ENCODE measurements at places on chromosomes 11 and 22. TPM values are rescaled to one million over a fixed set of nuclear protein-coding genes. Genes with fewer than 3 reads are reported as not detected.

Gene HOATZ
- not detected for polyA plus RNA-seq

Gene CD3D
- not detected for polyA plus RNA-seq

Gene MS4A4A
- not detected for polyA plus RNA-seq

Gene SCGB1A1
- not detected for polyA plus RNA-seq

GRCh38 chr11:109140857-109141515 is 281.0 kb upstream of the C11orf87 start:
- DNase-seq = no peak

GRCh38 chr11:86187027-86187426 is 57.5 kb upstream of the EED start:
- DNase-seq = no peak

DNA sequence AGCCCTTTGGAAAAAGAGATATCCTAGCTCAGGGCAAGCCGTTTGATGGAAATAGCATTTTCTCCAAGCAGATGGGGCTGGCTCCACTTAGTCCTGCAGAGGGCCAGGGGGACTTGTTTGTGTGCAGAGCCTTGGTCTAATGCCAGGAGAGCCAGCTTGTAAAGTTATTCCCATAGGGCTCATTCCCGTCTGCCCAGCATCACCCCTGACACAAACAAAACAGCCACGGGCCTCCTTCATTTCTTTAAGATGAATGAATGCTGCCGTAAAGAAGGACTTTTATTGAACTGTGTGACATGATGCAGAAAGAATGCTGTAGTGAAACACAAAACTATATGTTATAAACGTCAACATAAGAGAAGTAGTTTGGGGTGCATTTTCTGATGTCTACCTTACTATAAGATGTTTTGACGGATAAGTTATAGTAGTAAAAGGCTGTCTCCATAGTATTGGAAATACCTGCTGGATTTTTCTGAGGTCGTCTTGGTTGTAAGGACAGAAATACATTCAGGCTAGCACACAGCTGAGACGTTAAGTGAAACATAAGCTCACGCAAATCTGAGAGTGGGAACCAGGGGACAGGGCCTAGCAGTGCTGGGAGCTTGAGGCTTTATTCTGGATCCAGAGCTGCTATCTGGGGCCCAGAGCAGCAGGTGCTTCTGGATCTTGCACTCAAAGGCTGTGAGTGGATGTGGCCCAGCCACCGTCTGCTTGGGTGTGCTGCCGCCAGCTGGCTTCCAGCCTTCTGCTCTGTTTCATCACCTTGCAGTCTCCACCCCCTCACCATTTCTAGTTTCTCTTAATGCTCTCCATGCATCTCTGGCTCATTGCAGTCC is 53.3 kb downstream of the NCAM1 start:
- no peak for DNase-seq

- DNase-seq = no peak
Measured at GRCh38 chr11:132358573-132358953, 988.1 kb downstream of the NTM start.

GRCh38 chr11:47946682-47947559 is 33.4 kb upstream of the PTPRJ start:
- peak; percentile 63 for DNase-seq

DNA sequence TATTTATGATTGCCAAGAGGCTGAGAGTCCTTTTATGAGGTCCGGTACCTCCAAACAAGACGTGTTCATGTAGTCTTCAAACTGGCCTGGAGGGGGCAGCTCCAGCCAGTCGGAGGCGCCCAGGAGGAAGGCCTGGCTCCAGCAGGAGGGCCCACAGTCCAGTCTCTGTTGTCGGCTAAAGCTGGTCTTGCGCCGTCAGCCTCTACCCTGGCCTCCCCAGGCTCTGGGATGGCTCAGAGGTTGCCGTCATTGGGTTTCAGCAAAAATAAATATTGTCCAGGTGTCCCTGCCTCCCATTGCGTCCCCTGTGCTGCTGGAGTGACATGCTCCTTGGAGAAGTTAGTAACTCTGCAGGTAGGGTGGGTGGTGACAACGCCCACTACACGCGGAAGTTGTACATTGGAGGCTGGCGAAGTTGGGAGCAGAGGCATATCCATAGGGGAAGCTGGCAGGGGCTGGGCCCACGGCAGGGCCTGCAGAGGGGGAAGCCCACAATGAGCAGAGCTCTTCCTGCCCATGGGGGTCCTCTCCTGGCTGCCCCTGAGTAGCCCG is 1.0 kb upstream of the SLC25A1 start:
- DNase-seq = peak; percentile 32

Measured in keratinocyte (primary cell).